ENCODE measurements at places on chromosomes 7 and 10.

DNA sequence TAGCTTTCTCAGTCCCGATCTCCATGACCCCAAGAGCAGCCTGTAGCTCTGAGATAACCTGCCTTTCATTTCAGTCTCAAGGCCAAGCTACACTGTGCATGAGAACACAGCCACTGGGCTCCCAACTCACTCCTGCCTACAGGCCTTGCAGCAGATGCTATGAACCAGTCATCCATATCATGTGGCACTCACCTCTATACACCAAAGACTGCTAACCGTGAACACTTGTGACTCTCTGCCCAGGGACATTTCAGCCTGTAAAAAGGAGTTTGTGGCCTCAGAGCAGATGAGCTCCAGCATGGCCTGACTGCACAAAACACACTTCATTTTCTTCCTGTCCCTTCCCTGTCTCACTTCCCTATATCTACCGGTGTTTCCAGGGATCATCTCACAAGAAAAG lies 56.9 kb upstream of the NPY start:
- DNase-seq, result no peak

- no peak for DNase-seq
These were observed 127.9 kb downstream of the PPP1R9A start for GRCh38 chr7:95035295-95035694.

GRCh38 chr7:133339772-133340171 lies 86.9 kb downstream of the EXOC4 start:
- no peak for DNase-seq

- no peak for DNase-seq
These were observed 183.5 kb downstream of the RNF133 start for GRCh38 chr7:122515404-122515803.

DNA sequence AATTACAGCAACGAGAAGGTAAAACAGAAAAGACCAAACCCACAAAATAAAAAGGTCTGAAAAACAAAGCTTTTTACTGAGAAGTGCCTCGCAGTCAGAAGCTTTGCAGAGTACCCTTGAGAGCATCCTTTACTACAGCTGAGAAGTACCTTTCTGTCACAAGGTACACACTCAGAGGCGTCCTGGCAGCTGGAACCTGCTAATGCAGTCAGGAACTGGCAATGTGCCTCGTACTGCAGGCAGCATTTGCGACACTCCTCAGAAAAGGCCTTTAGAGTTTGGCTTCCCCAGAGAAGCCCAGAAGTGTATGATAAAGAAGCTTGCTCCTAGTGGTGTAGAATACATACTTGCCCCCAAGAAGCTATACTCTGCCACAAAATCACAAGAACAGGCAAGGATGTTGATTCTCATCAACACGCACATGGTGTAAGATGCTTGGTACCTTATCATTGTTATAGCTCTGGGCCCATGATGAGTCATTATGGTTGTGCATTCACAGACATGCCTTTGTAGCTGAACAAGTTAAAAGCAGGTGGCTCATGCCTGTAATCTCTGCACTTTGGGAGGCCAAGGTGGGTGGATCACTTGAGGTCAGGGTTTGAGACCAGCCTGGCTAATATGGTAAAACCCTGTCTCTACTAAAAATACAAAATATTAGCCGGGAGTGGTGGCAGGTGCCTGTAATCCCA lies 2.0 kb upstream of the GTPBP4 start:
- no peak for DNase-seq

DNA sequence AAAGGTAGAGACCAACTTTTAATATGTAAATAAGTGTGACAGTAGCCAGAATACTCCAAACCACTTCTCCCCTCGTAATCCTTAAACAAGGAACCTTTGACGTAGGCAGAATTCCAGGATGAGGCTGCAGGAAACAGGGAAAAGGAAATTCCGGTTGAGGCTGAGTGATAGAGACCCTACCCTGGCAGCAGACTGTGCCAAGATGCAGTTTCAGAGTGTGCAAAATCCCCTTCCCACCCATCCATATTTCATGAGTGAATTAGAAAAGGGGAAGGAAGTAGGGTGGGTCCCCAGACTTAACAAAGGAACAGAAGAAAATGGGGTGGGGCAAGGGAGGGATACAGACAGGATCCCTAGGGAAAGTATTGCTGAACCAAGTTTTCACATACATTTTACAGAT lies 143.0 kb downstream of the RAPGEF5 start:
- no peak for DNase-seq
